ENCODE measurements at places on chromosomes 1 and 21. TPM values are rescaled to one million over a fixed set of nuclear protein-coding genes. Genes with fewer than 3 reads are reported as not detected.

CACNA1E gene
- total RNA-seq, result not detected

UBE2U gene
- not detected for total RNA-seq

INSRR gene
- total RNA-seq, result not detected

LRRC52 gene
- not detected for total RNA-seq

FMO5 gene
- 0.35 TPM for total RNA-seq

LRRC47 gene
- 33.2 TPM for total RNA-seq

G0S2 gene
- total RNA-seq, result 3.6 TPM

BCAR3 gene
- total RNA-seq, result 81.0 TPM

PRR9 gene
- total RNA-seq, result not detected

C1orf122 gene
- 55.2 TPM for total RNA-seq
